GM12891 (cell line): ENCODE measurements at places on chromosomes 16 and 17.

DNA sequence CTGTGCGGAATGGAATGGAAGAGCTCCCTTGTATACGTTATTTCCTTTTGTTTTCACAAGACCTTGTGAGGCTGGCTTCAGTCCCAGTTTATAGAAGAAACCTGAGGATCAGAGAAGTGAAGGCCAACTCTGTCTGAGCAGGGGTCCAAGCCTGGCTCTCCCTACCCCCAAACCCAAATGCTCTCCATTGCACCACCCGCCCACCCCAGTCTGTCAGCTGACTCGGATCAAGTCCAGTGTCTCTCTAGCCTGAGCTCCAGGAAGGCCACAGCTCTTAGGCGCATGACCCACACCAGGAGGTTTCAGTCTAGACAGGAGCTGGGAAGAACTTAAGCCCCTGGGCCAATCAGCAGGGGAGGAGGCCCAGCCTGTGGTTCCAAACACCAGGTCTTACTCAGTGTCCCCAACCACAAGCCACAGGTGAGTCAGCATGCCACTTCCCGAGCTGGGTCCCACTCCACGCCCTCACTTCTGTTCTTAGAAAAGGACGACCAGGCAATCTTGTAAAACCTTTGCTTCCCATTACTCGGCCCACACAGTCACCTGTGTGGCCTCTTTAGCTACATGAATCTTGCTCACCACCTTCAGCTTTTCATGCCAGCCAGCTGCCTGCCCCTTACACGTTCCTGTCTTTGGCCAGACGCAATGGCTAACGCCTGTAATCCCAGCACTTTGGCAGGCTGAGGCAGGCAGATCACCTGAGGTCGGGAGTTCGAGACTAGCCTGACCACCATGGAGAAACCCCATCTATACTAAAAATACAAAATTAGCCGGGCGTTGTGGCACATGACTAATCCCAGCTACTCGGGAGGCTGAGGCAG is 27.8 kb downstream of the TK2 start:
- peak; percentile 35 for DNase-seq

DNA sequence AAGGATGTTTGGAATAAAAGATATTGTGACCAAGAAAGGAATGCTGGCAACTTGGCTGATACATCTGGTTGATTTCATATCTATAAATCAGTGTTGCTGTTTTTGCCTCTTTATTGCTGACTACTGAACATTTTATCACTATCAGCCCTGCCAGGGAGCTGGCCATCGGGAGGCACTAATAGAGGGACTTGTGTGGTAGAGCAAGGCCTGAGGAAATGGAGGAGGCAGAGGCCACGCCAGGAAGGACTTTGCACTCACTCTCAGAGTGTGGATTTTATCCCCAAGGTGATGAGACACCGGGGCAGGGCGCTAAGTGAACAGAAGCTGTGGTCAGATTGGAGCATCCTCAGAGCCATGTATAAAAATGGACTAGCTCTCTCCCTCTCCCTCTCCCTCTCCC is 9.3 kb upstream of the CYB561 start:
- DNase-seq = no peak

DNA sequence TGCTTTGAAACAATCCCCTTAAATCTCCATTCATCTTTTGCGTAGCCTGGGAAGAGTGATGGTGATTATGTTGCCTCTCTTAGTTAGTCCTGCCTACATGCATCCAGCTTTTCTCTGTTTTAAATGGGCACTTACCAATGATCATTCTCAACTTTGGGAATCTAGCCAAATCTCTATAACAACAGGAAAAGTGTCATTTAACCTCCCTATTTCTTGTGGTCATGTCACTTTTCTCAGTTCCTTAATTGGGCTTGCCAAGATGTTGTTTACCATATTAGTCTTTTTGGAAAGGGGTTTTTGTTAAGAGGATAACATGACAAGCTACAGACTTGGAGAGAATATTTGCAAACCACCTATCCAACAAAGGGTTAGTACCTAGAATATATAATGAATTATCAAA is 15.6 kb upstream of the CLEC10A start:
- DNase-seq = no peak

DNA sequence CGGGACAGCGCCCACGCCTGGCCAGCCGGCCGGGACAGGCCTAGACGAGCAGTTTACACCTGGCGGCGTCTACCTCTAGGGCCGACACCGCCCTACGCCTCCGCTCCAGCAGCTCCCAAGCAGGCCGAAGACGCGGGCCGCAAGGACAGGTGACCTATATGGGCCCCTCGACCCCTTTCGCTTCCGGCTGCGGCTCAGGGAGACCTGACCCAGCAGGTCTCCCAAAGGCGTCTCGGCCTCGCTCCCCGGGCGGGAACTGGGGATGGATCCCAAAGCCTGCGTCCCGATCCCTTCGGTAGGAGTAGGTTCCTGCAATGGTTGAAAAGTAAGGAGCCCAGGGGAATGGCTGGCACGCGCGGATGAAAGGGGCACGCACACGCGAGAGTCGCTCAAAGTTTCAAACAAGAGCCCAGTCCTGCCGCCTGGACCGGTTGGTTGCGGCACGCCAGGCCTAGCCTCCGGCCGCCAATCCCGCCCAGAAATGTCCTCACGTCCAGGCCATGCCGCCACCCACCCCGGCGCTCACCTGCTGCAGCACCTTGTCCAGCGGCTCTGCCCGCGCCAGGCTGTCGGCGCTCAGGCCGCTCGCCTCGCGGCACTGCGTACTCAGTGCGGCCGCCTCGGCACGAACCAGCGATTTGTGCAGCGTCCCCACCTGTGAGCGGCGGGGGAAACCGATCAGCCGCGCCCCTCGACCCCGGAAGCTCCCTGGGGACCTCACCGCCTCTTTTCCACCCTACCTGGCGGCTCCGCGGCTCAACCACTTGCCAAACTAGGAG is 630 bp downstream of the ESRP2 start:
- no peak for DNase-seq

DNA sequence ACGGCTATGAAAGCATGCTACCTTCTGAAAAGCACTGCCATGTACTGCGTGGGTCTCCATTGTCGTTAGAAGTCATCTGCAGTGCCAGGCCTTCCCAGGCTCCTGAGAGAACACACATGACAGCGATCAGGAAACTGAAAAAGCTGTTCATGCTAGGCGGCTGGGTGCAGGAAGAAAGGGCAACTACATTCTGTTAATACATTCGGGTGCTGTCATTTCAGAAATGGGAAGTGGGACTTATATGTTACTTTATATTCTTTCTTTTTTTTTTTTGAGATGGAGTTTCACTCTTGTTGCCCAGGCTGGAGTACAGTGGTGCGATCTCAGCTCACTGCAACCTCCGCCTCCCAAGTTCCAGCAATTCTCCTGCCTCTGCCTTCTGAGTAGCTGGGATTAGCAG is 19.9 kb downstream of the CFAP20 start:
- no peak for DNase-seq

DNA sequence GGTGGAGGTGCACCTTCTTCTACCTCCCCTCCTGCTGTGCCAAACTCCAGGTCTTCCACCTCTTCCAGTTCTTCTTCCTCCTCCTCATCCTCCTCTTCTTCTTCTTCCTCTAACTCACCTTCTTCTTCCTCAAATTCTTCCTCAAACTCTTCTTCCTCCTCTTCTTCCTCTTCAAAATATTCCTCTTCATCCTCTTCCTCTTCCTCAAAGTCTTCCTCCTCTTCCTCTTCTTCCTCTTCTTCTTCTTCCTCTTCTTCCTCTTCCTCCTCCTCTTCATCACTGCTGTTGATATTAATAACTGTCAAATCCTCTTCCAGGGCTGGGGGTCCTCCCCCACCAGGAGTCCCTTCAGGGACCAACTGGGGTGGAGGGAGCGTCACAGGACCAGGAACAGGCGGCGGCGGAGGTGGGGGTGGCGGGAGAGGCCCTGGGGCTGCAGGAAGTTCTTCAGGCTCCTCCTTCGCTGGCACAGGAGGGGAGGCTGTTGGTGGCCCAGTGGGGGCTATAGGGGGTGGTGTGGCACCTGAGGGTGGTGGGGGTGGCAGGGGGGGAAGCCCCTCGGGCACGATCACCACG is 30.7 kb upstream of the ALOX15 start:
- no peak for DNase-seq

- no peak for DNase-seq
Observed at GRCh38 chr17:49571283-49571682, 4.4 kb upstream of the NXPH3 start.

DNA sequence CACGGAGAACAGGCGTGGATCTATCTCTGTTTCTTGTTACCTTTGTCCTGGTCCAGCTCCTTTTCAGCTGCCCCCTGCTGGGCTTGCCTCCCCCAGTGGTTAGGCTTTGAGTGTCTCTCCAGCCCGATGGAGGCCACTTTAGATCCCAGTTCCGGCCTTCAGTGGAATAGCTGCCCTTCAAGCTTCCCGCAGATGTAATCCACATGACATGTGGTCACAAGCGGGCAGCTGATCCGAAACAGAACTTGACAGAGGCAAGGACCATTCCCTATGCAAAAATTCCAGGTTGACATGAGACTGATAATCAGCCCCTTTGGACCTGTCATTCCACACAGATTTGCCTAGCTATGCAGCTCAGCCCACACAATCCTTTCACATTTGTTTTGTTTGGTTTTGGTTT is 40.6 kb upstream of the AQP8 start:
- DNase-seq = no peak

- no peak for DNase-seq
Observed at GRCh38 chr16:61791464-61791863, 244.8 kb downstream of the CDH8 start.

- DNase-seq = no peak
Observed at GRCh38 chr16:1075546-1075945, 3.0 kb downstream of the SSTR5 start.

DNA sequence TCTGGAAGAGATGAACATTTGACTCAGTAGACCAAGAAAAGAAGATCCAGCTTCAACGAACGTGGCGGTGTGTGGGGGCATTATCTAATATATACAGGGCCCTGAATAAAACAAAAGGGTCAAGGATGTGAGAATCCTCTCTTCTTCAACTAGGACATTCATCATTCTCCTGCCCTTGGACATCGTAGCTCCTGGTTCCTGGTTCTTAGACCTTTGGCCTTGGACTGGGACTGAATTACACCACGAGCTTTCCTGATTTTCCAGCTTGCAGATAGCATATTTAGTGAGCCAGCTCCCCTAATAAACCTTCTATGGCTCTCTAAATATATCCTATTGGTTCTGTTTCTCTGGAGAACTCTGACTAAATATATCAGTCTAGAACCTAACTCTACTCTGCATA is 29.5 kb upstream of the HELZ start:
- no peak for DNase-seq

DNA sequence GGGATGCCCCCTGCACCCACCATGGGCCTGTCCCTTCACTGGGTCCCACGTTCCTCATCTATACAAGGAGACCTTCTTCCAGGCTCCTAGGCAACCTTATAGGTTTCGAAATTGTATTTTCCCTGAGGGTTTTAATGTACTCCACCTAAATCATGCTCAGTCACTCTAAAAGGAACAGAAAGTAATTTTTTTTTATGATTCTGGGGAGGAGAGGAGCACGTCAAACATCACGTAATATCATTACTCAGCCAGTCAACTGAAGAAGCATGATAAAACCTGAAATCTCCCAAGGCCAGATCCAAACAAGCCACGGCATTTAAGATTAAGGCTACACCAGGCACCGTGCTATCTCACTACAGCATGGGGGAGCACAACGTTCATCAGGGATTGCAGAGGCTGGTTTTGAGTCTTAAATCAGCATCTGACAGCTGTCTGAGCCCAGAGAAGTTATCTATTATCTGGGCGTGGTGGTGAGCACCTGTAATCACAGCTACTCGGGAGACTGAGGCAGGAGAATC is 3.9 kb upstream of the TMEM114 start:
- no peak for DNase-seq

DNA sequence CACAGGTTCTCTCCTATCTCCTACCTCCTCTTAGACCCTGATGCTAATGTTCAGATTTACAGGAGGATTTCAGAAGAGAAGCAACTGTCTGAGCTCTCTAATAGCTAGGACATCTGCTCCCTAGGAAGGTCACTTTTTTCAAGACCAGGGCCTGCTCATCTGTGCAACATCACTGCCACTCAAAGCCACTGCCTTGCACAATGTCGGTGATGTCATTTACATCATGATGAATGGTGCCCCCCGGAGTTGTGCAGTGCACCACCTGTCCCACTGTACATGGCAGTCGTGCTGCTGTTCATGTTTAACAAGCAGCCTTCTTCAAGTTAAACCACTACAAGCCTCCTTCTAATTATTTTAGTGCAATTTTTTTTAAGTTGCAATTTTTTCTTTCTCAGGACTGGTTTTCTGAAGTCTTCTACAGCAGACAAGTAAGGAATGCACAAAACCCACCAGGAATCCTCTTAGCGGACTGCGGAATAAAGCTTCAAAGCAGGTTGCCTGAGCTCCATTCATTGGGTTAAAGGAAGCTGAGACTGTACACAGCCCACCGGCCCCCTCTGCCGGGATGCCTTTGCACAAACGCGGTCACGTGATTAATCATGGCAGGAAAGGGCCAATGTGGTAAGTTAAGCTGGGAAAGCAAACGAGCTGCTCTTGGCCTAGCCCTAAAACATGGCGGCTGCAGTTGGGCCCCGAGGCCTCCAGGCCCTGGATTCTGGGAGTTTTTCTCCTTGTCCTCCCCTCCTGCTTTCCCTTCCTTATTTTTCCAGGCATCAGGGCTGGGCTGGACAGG is 74.1 kb downstream of the MYH11 start:
- no peak for DNase-seq
